ENCODE measurements at places on chromosomes 2 and 18. TPM values are rescaled to one million over a fixed set of nuclear protein-coding genes. Genes with fewer than 3 reads are reported as not detected.

DNA sequence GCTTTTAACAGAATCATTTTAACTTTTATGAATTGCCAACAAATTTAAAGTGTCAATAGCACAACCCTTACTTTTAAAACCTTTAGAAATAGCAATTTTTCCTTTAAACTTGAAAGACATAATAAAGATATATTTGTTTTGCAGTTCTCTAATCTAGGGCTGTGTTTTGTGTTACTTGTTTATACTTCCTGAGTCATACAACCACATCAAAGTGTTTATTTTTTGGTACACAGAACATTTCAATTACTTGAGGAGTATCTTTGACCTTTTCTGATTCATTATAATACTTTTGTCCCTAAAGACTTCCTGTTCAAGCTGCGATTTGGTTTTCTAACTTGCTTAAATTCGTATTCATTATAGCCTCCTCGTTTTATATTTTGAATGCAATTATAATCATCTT is 21.8 kb downstream of the TYW5 start:
- no peak for DNase-seq

GRCh38 chr2:172672114-172672513 is 63.5 kb upstream of the RAPGEF4 start:
- no peak for DNase-seq

The ARHGAP15 gene
- 2.8 TPM for total RNA-seq

The NPPC gene
- 2.2 TPM for total RNA-seq

GRCh38 chr2:9641641-9642040 is 10.8 kb upstream of the YWHAQ start:
- no peak for DNase-seq

The LYG2 gene
- total RNA-seq = not detected

The TTLL4 gene
- total RNA-seq = 6.0 TPM

DNA sequence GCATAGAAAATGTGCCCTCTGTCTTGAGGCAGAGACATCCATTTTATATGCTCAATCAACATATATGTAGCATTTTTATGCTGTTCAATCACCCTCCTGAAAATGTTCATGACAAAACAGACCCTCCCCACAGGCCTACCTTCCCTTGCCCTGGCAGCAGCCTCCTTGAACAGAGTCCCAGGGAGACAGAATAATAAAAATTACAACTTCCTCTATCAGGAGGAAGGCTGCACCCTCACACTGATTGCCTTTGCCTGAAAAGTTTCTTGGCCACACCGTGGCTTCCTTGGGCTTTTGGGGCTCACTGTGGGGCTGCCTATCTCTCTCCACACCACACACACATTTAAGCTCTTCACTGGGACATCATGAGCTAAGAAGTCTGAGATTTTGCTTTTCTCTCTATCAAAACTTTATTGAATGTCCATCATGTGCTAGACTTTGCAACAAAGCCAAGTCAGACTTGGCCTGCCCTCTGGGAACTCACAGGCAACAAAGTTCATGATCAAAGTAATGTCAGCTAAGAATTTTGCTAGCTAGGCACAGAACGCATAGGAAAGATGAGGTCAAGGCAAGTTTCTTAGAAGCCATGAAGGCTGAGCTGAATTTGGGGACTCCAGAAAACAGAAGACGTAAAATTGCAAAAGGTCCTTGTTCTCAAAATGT is 101.6 kb downstream of the BCL2L11 start:
- DNase-seq = no peak
